ENCODE measurements at places on chromosomes 2 and 18.

DNA sequence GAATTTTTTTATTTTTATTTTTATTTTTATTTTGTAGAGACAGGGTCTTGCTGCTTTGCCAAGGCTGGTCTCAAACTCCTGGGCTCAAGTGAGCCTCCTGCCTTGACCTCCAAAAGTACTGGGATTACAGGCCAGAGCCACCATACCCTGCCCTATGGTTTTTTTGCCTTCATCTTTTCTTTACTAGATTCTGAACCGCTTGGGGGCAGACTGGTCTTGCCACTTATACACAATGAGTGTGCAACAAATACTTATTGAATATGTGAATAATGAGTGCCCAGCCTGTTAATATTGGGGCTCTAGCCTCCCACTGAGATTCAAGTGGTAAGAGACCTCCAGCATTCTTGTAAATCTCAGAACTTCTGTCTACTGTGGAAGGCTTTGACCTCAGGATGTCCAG, 3.9 kb downstream of the NCK2 start:
- DNase-seq = no peak

GRCh38 chr2:134327367-134327766, 73.5 kb downstream of the MGAT5 start:
- DNase-seq = no peak

DNA sequence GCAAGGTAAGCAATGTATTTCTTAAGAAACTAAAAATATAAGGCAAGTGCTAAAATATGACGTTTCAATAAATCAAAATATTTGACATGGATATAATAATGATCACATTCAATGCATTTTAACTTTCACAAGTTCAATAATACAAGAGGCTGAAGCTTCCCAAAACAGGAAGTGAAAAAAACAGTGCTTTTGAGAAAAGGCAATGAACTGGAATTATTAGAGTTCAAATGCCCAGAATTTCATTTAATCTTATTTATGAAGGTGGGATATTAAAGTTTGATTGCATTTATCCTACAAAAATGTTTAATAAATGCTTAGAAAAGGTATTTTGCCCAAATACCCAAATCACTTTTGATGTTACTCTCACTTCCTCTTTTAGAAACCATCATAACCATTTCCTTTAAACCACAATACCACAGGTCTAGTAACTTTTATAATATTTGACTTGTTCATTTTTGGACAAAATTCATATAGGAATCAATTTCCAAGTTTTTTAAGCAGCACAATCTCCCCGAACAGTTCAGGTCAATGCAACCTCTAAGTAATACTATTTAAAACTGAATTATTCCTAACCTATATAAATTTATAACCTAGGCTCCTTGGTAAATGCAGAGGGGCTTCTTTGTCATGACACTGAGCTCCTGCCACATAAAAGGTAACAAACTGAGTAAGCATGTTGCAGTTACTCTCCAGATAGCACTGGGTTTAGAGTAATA, 2.1 kb downstream of the NCKAP1 start:
- DNase-seq = no peak

GRCh38 chr2:45255563-45255962, 246.3 kb upstream of the SIX2 start:
- no peak for DNase-seq

- DNase-seq = no peak
Observed at GRCh38 chr18:40163254-40163653, 1791.8 kb upstream of the PIK3C3 start.

GRCh38 chr2:173050684-173051083, 25.0 kb upstream of the MAP3K20 start:
- DNase-seq = no peak

DNA sequence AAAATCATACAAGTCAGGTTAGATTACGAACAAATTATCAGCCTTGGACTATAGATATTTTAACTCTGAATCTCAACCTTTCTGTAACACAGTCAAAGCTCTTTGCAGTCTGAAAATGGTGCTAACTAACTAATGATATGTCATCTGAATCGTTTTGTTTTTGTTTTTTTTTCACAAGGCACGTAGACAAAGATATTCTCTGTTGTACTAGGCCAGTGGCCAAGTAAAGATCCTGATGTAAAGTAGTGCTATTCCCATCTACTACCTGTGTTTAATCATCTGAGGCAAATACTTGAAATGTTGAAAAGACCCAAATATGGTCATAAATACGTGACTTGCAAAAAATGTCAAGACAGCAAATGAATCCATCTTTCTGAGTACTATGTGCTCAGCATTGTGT, 65.7 kb downstream of the REL start:
- no peak for DNase-seq

DNA sequence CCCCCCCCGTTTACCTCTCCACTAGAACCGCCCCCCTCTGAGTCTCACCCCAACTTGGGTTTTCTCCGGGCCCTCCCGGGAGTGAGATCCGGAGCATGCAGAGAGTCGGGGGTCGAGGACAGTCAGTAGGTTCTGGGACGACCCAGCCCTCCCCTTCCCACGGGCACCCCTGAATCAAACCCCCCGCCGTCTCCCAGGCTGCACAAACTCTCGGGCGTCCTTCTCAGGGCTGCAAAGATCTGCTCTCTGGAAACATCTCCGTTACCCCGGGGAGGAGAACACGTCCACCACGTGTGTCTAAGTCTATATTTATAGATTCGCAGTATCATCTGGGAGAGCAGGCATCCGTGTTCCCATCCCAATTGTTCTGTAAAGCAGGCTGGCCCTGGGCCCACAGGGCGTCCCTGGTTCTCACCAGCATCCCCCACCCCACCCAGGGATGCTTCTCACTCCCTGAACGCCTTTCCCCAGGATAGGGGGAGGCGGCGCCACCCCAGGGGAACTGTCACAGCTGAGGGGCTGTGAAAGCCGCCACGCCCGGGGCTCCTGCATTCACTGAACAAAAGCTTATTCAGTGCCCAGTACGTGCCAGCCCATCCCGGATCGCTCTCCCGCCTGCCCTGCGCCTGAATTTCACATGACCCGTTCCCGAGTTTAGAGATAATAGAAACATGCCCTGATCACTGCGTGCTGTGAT, 765 bp upstream of the DIPK1C start:
- DNase-seq = no peak

GRCh38 chr18:74976331-74976909, 232.5 kb downstream of the PTGR3 start:
- no peak for DNase-seq

- no peak for DNase-seq
Observed at GRCh38 chr18:2825613-2826175, 21.1 kb upstream of the EMILIN2 start.

- no peak for DNase-seq
Observed at GRCh38 chr2:149972066-149972465, 384.5 kb upstream of the MMADHC start.

DNA sequence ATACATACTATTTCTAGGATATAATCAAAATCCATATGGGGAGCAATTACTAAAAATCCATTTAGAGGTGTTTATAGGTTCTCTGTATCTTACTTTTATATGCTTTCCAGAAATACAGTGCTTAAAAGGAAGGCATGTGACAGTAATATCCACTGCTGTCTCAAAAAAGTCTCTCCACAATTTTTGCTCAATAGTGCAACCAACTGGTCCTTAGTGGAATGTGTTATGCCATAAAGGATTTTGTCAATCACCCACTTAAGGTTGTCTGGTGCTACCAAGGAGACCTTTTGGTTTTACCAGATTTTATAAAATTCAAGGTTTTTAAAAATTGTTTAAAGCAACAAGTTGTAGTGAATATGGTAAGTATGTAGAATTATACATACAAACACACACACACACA, 328.5 kb upstream of the DSEL start:
- DNase-seq = no peak

DNA sequence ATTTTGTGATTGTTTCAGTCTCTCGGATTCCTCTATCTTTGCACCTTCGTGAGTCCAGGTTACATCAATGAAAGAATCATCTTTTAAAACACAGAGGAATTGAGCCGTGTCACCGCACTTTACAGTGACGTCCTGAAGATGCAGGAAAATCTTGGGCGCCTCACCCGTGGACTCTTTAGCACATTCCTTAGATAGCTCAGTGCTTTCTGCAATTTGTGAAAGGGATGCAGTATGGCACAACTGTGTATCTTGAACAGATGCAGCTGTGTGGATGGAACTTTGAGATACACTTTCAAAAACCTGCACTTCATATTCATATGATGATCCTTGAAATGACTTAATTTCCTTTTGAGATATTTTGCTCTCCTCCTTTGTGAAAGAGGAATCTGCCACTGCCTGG, 50.9 kb downstream of the TTN start:
- DNase-seq = no peak

DNA sequence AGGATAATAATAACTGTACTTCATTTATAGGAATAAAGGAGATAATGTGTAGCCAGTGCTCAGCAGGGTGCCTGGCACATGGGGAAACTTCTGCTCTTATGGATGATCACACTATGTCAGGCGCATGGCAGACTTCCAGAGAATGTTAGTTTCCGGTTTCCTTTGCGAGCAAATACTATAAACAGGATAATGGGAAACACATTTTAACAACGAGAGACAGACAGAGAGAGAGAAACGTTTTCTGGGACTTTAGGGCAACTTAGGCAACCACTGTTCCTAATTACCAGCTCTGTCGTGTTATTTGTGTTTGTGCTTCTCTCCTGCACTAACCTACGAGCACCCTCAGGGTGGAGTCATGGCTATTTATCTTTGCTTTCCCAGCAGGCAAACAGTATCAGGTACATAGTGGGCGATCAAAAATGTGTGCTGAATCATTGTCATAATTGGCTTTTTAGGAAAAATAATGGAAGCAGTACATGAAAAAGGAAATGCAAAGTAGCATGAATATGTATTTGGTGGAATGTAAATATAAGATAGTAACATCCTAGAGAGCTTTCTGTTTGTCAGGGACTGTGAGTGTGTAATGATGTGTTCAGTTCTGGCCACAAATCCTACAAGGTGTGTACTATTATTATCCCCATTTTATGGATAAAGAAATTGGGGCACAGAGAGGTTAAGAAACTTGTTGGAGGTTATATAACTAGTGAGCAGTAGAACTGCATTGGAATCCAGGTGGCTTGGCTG, 36.8 kb upstream of the IGFBP2 start:
- DNase-seq = no peak

DNA sequence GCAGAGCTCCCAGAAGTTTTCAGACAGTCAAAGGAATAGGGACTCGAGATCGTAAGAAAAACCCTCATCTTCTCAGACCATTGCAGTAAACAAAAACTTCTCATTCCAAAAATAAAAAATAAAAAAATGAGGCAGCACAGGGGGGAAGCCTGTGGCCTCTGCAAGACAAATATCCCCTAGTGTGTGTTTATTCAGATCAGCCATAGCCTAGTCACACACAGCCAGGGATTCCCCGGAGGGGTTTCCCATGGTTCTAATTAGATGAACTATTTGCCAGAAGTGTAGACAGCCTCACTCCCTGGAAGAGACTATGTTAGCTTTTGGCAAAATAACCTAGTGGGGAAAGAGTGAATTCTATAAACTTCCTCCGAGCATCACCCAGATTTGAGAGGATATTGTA, 122.9 kb upstream of the KLF7 start:
- no peak for DNase-seq

GRCh38 chr2:109066917-109067597, 61.9 kb upstream of the SH3RF3 start:
- no peak for DNase-seq

DNA sequence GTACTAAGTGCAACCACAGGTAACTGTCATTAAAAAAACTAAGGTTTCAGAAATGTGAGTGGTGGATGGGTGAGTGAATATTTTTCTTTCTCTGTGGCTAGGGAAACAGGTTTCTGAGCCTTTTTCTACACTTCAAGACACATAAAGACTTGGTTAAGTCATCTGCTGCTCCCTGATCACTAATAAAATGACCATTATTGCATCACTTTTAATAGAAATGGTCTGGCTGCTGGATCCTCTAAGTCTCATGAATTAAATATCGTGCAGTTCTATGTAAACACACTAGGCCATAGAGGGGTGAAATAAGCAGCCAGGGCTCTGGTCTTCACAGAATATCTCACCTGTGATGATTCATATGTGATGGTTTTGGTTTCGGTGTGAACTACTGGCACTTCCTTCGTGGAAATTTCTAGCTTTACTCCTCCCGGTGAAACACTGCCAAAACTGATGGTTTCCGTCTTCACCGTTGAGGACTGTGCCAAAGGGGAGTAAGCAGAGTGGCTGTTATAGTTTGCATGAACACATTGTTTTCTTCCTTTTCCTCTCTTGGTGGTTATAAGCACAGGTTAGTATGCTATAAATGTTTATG, 100.4 kb upstream of the ZBTB14 start:
- no peak for DNase-seq

GRCh38 chr2:234951664-234952269, at the start of gene SH3BP4:
Gene SH3BP4, plus strand, starts transcription at chr2:234952017. Its CDS starts 82,986 bp downstream, at chr2:235035003.
- DNase-seq = no peak

DNA sequence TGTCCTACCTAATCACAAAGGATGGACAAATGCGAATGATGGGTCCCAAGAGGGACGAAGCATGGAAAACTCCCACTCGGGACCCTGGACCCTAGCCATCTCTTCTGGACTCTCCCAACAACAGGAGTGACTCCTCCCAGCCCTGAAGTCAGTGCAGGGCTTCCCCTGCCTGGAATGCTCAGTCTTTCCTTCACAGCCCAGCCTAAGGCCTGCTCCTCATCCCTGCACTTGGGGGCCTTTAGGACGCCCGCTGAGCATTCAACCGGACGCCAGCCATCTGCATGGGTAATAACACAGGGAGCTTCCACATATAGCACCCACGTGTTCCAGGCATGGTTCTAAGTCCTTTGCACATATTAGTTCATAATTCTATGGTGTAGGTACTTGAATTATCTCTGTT, 237.5 kb downstream of the KLHL29 start:
- no peak for DNase-seq

GRCh38 chr18:5380586-5380985, 85.1 kb upstream of the ZBTB14 start:
- no peak for DNase-seq

DNA sequence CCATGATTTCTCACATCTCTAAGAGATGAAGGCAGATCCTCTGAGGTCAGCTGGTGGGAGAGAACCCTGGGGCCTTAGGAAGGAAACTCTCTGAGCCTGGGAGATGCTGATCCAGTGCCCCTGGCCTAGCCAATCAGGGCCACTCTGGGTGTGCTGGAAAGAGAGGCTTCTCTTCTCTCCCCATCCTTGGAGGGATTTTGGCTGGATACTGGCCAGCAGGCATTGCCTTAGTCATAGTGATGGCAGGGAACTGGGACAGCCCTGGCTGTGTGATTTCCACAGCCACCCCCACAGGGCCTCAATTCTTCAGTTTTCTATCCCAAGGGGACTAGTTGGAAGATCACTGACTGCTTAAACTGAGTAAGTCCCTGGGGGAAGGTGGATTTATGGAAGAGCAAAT, 26.6 kb upstream of the PLB1 start:
- DNase-seq = no peak
